ENCODE measurements at places on chromosomes 7 and 10. TPM values are rescaled to one million over a fixed set of nuclear protein-coding genes. Genes with fewer than 3 reads are reported as not detected.

- DNase-seq = no peak
Observed at GRCh38 chr7:84998665-84999064, 188.2 kb downstream of the SEMA3D start.

GRCh38 chr7:22663357-22663718 is 63.7 kb upstream of the IL6 start:
- no peak for DNase-seq

- no peak for DNase-seq
Observed at GRCh38 chr7:14258441-14258840, 269.0 kb upstream of the ETV1 start.

- DNase-seq = no peak
Observed at GRCh38 chr10:129609551-129609950, 142.5 kb downstream of the MGMT start.

HMX2 gene
- 0.13 TPM for total RNA-seq

ZC3HAV1L gene
- 1.6 TPM for total RNA-seq

All from activated B cell treated with CpG ODN at 0.5 μM for 24 hours (primary cell).